ENCODE measurements at places on chromosomes 16 and 17. TPM values are rescaled to one million over a fixed set of nuclear protein-coding genes. Genes with fewer than 3 reads are reported as not detected.

DNA sequence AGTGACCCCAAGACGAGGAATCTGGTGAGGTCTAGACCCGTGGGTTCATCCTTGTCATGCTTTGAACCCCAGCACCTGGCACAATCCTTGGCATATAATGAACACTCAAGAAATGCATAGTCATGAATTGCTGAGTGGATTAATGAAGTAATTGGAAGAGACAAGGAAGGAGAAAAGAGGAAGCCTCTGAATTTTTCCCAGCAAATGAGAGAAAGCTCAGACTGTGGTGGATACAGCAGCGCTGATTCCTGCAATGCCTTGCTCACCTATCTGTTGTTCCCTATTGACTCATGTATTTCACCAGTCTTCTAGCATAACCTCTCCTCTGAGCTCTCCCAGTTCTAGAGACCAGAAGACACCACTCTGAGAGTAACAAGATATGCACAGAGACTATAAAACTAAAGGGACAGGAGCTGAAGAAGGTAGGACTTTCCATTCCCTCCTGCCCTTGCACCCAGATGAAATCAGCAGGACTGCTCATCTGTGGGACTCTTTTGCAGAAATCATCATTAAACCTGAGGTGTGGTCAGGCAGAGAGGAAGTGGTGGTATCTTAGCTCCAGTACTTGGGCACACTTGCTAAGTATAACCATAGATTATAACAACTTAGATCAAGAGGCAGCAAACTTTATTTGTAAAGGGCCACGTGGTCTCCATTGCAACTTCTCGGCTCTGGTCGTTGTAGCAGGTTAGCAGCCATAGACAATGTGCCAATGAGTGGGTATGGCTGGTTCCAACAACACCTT lies 102.8 kb downstream of the MAF start:
- DNase-seq, result no peak

GRCh38 chr17:3915995-3916696 lies at the start of gene P2RX1:
Gene P2RX1, minus strand, starts transcription at chr17:3916465. Its CDS starts 240 bp downstream, at chr17:3916225.
- DNase-seq, result peak; percentile 90

GRCh38 chr16:2990891-2991290 lies 10.6 kb upstream of the PKMYT1 start:
- no peak for DNase-seq

- no peak for DNase-seq
These were observed 5.3 kb downstream of the DEF8 start for GRCh38 chr16:89953671-89954406.

GRCh38 chr16:3578121-3578520 lies 918 bp upstream of the NLRC3 start:
- peak; percentile 84 for DNase-seq

GRCh38 chr16:81586417-81586816 lies 141.8 kb downstream of the CMIP start:
- no peak for DNase-seq

CLEC19A gene
- total RNA-seq, result not detected

C16orf86 gene
- 5.3 TPM for total RNA-seq

DNA sequence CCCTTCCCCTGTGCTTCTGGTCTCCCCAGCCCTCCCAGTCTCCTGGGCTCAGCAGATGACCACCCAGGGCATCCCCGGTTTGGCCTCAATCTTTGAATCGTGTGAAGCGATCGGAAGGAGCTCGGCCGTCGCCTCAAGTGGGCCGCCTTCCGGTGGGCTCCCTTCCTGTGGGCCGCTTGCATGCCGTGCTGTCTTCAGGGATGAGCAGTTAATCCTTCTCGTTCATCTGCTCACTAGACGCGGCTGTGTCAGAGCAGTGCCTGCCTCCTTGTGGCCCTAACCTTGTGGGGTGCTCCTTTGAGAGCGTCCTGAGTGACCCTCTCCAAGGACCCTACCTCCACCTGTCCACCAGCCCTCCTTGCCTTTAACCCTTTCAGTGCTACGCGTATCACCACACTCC lies 40.4 kb downstream of the BAIAP2 start:
- DNase-seq, result no peak

DNA sequence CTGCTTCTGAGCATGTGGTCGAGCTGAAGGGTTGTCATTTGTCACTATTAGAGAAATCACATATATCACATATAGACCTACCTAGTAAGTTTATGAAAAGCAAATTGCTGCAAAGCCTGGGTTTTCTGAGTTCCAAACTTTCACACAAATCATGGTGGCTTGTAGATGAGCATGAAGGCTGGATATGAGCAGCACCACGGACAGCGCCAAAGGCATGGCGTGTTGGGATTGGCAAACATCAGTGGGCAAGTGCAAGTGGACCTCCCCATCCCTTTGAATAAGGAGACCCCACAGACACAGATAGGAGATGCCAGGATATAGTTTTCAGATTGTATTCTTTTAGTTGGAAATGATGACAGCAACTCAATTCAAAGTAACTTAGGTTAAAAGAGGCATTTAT lies 77.6 kb upstream of the CACNG3 start:
- no peak for DNase-seq

DNA sequence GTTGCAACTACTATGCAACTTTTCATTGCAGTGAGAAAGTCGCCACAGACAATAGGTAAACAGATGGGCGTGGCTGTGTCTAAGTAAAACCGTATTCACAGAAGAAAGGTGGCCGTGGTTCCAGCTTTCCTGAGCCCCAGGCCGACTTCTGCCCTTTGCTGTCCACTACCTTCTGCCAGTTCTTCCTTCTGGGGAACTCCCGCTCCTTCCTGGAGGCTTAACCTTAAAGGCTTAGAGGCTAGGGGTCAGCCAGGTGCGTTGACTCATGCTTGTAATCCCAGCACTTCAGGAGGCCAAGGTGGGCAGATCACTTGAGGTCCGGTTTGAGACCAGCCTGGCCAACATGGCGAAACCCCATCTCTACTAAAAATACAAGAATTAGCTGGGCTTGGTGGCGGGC lies 2.1 kb upstream of the SEPTIN12 start:
- DNase-seq, result no peak

DNA sequence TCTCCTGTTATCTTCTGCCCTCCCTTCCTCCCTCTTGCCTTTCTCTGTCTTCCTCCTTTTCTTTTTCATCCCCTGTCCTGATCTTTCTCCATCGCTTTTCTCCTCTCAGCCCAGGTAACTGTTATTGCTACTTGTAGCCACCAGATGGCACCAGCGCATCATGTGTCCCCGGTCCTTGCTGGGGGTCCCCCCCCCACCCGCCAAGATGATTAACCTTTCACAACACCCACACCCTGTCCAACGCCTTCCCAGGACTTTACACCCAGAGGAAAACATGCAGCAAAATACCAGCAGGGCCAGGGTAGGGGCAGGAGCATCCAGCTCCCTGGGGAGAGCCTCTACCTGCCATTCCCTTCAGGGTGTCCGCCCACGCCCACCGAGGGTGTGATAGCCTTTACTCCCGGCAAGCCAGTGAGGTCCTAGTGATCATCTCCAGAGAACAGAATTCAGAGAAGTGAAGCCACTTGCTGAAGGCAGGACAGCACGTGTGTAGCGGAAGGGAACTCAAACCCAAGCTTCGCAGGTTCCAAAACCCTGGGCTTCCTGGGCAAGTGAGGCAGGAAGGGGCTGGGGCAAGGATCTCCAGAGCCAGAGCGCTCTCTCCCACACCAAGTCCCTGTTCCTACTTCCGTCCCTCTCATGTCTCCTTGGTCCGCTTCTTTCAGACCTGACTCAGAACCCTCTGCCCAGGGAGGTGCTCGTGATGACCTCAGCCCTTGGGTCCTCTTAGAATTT lies 13.4 kb upstream of the TAC4 start:
- no peak for DNase-seq

DNA sequence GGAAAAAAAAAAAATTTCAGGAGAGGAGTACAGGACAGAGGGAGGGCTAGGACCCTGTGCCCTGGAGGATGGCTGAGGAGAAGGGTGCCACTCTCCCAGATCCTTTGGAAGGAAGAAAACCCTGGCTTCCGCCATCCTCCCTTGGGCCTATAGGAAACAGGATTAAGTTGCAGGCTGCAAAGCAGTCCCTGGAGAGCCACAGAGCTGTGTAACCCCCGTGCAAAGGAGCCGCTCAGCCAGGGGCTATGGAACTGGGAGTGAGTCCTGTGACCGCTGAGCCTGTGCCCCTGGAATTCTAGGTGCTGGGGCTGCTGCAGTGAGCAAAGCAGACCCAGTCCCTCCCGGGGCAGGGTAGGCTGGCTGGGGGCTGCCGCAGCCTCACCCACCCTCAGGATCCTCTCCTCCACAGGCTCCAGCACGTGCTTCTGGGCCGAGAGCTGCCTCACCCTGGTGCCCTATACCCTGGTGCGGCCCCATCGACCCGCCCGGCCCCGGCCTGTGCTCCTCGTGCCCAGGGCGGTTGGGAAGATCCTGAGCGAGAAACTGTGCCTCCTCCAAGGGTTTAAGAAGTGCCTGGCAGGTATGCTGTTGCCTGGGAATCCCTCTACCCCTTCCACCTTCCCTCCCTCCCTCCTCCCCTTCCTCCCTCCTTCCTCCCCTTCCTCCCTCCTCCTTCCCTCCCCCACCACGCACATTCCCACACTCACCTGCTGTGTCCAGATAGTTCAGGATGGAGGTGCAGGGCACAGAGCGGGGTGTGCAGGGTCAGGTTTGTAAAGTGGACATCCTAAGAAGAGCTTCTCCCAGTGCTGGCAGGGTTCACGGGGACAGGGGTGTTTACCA lies 15.3 kb downstream of the SGSH start:
- DNase-seq, result no peak

DNA sequence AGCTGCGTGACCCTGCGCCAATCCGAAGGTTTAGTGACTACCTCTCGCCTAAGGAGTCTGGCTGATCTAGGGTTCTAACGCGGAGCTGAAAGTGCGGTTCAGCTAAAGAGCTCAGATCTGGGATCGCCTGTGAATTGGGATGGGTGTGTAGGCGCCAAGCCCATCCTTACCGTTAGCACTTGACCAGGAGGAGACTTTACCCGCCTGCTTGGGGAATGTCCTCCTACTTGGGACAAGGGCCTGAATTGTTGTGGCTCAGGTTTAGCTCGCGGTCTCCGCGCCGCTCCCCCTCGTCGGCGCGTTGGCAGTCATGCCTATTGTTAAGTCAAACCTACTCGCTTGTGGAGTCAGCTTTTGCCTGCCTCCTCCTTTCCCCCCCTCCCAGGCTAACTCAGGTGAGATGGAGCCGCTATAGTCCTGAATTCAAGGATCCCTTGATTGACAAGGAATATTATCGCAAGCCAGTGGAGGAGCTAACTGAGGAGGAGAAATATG lies 480 bp downstream of the MRPS7 start:
- peak; percentile 81 for DNase-seq

DNA sequence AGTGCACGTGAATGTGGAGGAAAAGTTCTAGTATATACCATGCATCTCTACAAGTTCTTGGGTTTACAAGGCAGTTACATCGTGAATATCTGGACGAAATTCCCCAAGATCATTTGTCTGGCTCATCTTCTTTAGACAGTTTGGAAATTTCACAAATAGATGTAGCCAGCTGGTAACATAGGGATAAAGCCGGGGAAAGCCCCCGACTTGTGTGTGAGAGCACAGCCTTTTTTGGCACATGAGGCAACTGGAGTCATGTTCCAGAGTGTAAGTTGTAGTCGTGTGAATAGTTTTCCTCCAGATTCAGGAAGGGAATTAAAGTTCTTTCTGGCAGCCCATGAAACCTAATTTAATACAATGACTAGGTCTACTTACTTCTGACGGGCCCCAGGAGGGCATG lies 62.3 kb downstream of the MARCHF10 start:
- DNase-seq, result no peak

GRCh38 chr17:83152227-83152744 lies 72.9 kb downstream of the METRNL start:
- DNase-seq, result no peak

GRCh38 chr17:59848778-59849177 lies 44.0 kb downstream of the TUBD1 start:
- DNase-seq, result peak; percentile 88

WNT9B gene
- total RNA-seq, result 13.4 TPM

GRCh38 chr17:16465052-16465312 lies 27.0 kb downstream of the LRRC75A start:
- DNase-seq, result no peak

DNA sequence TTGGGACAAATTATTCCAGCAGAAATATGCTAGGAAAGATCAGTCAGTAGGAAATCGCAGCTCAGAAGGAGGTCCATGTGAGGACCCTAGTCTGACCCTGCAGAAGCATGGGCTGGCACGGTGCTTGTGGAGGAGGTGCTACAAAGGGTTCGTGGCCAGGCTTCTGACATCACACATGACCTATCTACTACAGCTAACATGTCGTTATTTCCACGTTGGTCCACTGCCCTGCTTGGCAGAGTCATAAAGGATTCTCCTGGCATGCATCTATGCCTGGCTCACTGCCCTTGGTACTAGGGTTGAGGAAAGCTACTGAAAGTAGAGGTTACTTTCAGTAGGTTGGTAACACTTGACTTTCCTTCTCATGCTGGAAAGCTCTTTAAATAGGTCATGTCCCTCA lies 118.1 kb upstream of the SHISA6 start:
- DNase-seq, result no peak

- no peak for DNase-seq
These were observed 22.3 kb downstream of the SYCE1L start for GRCh38 chr16:77221482-77221881.

DNA sequence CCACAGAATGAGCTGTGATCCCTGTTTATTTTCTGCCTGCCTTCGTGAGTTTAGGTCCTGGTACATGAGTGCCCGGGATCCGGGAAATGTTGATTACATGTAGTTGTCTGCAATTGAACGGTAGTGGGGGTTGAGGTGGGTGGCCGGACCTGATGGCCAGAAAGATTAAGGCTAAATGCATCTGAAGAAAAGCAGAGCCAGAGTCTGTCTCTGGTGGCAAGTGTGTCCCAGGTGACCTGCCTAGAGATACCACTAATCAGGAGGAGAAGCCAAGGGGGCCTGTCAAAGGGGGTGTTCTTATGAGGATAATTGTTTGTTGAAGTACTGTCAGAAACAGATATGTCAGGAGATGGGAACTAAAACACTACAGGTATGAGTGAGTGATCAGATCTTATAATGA lies 154.0 kb upstream of the ASIC2 start:
- no peak for DNase-seq

- no peak for DNase-seq
These were observed 9.0 kb downstream of the GALK1 start for GRCh38 chr17:75755990-75756389.

GRCh38 chr16:11801481-11802021 lies 4.5 kb upstream of the ZC3H7A start:
- no peak for DNase-seq

DNA sequence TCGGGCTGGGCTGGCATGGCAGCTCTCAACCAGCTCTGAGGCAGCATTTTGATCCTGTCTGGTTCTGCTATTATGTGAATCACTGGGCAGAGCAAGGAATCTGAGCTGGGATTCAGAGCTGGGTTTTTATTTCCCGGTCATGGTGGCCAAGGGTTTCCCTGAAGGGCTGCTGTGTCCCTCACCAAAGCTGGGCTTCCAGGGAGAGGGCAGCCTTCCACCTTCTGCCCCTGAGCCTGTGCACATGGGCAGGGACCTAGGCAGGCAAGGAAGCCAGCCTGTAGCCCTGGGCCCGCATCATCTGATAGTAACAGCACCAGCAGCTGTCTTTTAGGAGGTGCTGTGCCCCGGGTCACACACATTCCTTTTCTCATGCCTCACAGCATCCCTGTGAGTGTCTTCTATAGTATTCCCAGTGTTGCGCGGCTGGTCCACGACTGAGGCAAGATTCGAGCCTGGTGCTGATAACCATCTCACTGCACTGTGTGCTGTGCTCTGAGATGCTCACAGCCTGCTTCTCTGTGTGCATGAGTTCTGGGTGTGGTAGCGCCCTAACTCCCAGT lies 85.3 kb upstream of the PLCG2 start:
- no peak for DNase-seq

Data from spleen (tissue), 13 donors.